Liver (tissue), 10 donors: ENCODE measurements at places on chromosomes 1 and 21. TPM values are rescaled to one million over a fixed set of nuclear protein-coding genes. Genes with fewer than 3 reads are reported as not detected.

GRCh38 chr1:67214420-67215174 is 48.3 kb downstream of the IL23R start:
- no peak for DNase-seq
- no peaks in the 10 kb centered on the region for H3K4me1 ChIP-seq
- H3K27me3 ChIP-seq: no peaks in the 10 kb centered on the region
- no peaks in the 10 kb centered on the region for H3K36me3 ChIP-seq
- H3K27ac ChIP-seq: no peak overlapping the region

- no peak for DNase-seq
- peaks cover 5% of the 10 kb centered on the region for H3K36me3 ChIP-seq
- no peaks in the 10 kb centered on the region for H3K27me3 ChIP-seq
These were observed 769 bp downstream of the NTPCR start for GRCh38 chr1:232951180-232951579.

- no peak overlapping the region for H3K27ac ChIP-seq
- DNase-seq: no peak
- no peaks in the 10 kb centered on the region for H3K36me3 ChIP-seq
- no peaks in the 10 kb centered on the region for H3K4me1 ChIP-seq
These were observed 51.0 kb downstream of the SAMSN1 start for GRCh38 chr21:14495075-14495474.

DNA sequence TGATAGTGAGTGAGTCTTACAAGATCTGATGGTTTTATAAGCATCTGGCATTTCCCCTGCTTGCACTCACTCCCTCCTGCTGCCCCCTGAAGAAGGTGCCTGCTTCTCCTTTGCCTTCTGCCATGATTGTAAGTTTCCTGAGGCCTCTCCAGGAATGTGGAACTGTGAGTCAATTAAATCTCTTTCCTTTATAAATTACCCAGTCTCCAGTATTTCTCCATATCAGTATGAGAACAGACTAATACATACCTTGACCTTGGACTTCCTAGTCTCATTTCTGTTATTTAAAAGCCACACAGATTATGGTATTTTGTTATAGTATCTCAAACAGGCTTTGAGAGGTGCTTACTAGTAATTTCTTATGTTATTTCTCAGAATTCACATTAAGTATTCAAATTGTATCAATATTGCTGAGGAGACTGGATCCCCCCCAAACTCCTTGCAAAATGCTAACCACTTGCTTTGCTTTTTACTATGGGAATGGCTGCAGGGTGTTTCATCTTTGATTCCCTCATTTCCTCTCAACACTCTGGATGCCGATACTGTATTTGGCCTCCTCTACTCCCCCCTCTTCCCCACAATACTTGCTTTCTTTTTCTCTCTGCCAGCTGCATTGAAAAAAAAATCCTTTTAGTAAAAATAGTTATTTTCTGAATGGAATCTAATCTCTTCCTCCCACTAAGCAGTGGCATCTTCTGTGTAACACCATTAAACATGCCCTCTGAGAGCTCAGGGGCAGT is 96.9 kb upstream of the WLS start:
- no peak for DNase-seq
- H3K4me3 ChIP-seq: no peak overlapping the region
- no peaks in the 10 kb centered on the region for H3K4me1 ChIP-seq
- no peaks in the 10 kb centered on the region for H3K27me3 ChIP-seq

- H3K4me1 ChIP-seq: no peaks in the 10 kb centered on the region
- H3K27me3 ChIP-seq: no peaks in the 10 kb centered on the region
- no peaks in the 10 kb centered on the region for H3K36me3 ChIP-seq
These were observed 15.0 kb upstream of the IFNGR2 start for GRCh38 chr21:33388188-33388587.

NR0B2 gene
- total RNA-seq: 15.7 TPM

AK4 gene
- 60.2 TPM for total RNA-seq

CFHR3 gene
- total RNA-seq: 64.2 TPM

ADAMTS4 gene
- total RNA-seq: 0.28 TPM
